ENCODE measurements at places on chromosomes 6 and 20.

DNA sequence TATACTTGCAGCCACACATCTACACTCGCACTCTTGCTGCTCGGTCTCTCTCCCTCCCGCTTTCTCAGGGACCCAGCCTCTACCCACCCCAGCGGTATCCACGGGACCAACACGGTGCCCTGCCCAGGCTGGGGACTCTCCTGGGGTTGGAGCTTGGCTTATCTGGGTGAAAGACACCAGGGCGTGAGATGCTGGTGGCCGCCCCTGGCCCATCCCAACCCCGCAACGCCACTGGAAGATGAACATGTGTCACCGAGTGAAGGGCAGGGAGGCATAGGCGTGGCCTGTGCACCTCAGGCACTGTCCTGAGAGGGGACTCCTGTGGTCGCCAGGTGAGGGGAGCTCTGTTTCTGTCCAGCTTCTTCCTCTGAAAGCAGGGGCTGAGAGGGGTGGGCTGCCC is 47.4 kb downstream of the NINL start:
- no peak for DNase-seq

DNA sequence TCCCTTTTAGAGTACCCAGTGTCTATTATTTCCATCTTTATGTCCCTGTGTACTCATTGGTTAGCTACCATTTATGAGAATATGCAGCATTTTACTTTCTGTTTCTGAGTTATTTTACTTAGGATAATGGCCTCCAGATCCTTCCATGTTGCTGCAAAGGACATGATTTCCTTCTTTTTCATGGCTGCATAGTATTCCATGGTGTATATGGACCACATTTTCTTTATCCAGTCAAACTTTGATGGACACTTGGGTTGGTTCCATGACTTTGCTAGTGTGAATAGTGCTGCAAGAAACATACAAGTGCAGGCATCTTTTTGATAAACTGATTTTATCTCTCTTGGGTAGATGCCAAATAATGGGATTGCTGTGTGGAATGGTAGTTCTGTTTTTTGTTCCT is 55.4 kb downstream of the ZBTB2 start:
- no peak for DNase-seq

GRCh38 chr20:34712525-34713192 is 8.5 kb downstream of the TP53INP2 start:
- DNase-seq: no peak

- no peak for DNase-seq
Observed at GRCh38 chr6:73854998-73855718, 159.2 kb downstream of the CD109 start.

GRCh38 chr6:101513181-101513580 is 119.7 kb downstream of the GRIK2 start:
- DNase-seq: no peak

DNA sequence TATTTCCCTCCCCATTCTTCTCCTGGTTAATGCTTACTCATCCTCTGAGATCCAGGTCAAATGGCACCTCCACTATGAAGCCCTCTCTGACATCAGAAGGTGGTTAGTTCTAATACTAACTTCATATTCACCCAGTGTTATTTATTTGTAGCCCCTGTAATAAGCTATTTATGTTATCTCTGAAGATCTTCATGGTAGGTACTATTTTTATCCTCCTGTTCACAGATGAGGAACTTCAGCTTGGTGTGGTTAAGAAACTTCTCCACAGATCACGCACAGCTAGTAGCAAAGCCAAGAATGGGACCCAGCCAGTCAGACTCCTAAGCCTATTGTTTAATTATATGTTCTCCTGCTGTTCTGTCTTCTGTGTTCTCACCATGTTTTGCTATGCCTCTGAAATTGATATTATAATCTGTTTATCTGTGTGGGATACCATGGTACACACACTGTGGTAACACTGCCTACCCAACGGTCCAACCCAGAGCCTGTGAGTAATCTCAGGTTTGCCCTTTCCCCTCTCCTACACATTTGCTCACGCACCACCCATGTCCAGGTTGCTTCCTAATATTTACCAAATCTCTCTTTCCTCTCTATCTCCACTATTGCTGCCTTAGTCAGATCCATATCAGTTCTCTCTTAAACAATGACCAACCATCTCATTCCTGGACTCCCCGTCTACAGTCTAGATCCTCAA is 98.4 kb downstream of the IPCEF1 start:
- DNase-seq: no peak

DNA sequence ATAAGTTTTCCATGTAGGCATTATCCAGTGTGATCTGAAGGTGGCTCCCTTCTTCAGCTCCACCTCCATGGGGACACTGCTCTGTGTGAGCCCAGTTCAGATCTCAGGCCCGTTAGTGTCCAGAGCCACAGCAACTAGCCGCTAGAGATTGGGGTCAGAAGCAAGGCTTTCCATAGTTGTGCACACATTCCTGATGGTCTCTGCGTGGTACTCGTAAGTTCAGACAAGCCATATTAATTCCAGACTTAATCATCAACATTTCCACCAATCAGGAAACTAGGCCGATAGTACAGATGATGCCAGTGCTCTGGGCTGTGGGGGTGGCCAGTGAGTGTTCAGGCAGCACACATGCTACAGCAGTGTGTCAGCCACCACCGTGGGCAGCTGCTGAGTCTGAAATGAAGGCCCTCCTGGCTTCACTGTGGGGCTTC is 17.5 kb upstream of the SYNCRIP start:
- DNase-seq: peak; percentile 87

- no peak for DNase-seq
Observed at GRCh38 chr20:49981218-49982071, 1.3 kb upstream of the SNAI1 start.

DNA sequence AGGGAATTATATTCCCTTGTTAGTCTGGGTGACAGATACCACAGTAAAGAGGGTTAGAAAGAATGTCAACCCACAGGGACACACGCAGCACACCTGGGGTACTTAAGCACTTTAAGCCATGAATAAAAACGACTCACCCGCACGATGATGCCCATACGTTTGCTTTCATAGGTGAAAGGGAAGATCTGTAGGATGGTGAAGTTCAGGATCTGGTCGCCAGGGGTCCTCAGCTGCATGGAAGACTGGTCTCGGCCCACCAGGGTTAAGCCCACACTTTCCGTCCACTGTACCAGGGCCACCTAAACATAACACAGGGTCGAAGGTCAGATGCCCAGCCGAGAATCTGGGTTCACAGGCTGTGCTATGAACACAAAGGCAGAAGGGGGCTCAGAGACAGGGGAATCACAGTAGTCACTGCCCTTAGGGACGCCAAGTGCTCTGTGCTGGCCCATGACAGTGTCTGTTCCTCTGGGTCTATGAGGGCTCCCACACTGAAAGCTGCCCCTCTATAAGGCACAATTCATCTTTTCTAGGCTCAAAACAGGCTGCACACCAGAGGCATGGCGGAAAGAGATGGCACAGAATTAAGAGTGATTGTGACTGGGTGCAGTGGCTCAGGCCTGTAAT is 96.8 kb upstream of the NFATC2 start:
- DNase-seq: no peak

- no peak for DNase-seq
Observed at GRCh38 chr6:37669306-37669705, 28.4 kb downstream of the MDGA1 start.

- no peak for DNase-seq
Observed at GRCh38 chr20:16671753-16672152, 58.1 kb upstream of the SNRPB2 start.

- no peak for DNase-seq
Observed at GRCh38 chr20:53513489-53514298, 79.9 kb downstream of the ZNF217 start.

GRCh38 chr6:55438203-55438602 is 110.9 kb downstream of the GFRAL start:
- DNase-seq: no peak

DNA sequence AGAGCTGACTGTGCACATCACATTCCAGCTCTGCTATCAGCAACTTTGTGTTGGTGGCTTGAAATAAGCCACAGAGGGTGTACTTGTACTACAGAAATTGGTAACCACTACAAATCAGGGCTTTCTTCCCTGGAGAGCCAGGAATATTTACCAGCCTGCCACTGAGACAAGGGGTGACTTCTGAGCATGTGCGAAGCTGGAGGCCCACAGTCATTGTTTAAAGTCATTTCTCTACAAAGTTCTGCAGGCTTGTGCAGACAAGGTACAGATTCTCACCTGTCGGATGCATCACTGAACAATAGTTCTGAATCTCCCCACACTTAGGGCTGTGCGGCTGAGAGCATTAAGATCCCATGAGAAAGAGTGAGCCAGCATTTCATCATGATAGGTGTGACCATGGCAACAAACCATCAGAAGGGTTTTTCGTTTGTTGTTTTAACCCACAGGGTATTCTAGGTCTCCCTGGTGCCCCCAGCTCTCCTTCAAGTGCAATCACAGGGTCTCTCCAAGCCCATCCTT is 292.8 kb downstream of the CDC5L start:
- DNase-seq: no peak

DNA sequence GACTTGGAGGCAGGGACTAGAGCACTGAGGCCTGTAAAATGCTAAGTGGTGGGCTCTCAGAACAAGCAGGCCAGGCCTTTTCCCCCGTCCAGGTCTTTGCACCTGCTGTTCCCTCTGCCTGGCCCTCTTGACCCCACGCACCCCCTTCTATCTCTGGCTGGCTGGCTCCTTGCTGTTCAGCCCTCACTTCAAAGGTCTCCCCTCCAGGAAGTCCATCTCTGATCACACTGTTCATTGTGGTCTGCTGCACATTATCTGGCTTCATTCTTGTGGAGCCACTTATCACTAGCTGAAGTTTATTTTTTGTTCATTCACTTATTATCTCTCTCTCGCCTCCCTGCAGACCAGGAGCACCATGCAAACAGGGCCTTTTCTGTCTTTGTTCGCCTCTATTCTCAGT is 24.5 kb downstream of the SLC13A3 start:
- no peak for DNase-seq

- DNase-seq: no peak
Observed at GRCh38 chr6:108690326-108691049, 129.8 kb downstream of the FOXO3 start.

DNA sequence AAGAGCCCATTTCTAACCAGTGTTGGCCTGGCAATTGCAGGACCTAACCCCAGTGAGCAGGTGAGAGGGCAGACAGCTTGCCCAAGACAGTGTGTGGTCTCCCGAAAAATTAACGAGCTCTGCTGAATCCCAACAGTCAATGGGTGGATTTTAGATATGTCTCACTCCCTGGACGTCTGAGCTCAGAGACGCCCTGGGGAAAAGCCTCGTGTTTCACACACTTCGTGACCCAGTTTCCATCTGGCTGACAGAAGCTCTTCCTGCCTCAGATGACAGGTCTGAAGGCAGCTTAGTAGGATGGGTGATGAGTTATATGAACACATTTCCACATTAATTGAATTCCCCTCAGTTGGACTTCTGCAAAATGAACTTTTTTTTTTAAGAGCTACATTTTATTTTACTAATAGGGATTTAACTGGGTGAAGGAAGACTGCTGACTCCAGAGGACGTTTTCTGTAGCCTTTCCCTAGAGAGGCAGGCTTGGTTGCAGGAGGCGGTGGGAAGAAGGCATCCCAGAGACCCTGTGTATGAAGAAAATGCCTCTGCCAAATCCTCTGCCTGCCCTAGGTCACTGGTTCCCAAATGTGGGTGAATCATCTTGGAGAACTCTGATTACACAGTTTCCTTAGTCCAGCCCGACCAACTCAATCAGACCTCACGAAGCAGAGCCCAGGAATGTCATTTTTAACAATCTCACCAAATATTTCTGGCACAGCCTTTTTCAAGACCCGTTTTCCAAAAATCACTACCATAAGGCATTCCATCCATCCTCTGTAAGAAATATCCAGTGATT is 71.7 kb upstream of the LY86 start:
- no peak for DNase-seq

DNA sequence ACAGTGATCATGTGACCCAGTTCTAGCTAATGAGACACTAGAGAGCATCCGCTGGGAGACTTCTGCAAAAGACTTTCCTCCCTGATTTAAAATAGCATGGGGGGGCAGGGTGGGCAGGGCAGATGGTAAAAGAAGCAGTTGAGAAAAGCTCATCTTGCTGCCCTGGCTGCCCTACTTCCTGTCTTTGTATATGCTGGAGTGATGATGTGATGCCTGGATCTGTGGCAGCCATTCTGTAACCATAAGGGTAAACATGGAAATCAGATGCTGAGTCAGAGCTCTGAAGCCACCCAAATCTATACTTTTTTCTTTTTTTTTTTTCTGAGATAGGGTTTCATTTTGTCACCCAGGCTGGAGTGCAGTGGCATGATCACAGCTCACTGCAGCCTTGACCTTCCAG is 25.4 kb downstream of the ZFP64 start:
- DNase-seq: no peak

DNA sequence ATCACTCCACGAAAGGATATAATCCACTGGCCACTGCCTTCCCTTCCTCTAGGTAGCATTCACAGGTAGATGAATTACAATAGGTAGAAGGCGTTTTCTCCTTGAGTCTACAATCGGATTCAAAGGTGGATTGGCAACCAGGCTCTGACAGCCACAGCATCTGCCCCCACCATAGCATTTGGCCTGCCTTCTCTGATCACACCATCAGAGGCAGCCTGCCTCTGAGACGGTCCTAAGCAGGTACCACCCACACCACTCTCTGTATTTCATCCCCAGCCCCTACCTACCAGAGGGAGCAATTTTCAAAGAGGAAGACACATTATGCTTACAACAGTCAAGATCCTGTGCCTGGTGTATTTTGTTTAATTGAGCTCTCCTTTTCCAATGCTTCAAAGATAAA is 210.5 kb upstream of the SPTLC3 start:
- no peak for DNase-seq

- no peak for DNase-seq
Observed at GRCh38 chr20:62802026-62802712, 2.5 kb upstream of the OGFR start.
